A549 (cell line): ENCODE measurements at places on chromosomes 7 and 10.

DNA sequence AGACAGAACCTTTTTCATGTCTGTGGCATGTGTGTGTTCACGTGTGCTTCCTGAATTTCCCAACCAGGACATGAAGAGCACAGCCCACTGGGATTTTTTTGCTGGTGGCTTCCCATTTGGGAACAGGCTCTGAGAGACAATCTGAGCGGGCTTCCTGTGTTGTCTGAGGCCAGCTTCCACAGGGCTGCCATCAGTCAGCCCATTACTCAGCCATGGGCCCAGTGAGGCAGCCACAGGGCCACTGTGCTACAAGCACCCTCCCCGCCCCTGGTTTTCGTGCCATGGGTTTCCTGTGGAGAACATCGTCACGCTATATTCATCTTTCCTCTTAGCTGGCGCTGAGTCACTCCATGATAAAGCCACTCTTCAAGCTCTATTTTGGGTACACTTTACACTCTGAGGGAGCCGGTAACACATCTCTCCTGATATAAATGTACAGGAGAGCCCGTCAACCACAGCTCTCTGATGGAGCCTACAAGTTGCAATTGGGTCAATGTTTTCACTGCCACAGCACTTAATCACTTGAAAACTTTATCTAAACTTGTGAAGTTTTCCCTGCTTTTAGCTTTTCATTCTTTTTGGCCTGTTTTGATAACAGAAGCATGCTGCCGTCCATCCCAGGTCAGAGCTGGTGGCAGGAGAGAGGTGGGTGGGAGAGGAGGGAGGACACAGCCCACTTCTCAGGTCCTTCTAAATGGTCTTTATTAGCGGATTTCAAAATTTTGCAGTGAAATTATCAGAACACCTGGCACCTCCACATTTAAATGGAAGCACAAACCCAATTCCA, 96.9 kb downstream of the HIPK2 start:
- DNase-seq, result peak; percentile 90

GRCh38 chr7:149330914-149331567, 69.0 kb downstream of the ZNF783 start:
- DNase-seq, result peak; percentile 19

DNA sequence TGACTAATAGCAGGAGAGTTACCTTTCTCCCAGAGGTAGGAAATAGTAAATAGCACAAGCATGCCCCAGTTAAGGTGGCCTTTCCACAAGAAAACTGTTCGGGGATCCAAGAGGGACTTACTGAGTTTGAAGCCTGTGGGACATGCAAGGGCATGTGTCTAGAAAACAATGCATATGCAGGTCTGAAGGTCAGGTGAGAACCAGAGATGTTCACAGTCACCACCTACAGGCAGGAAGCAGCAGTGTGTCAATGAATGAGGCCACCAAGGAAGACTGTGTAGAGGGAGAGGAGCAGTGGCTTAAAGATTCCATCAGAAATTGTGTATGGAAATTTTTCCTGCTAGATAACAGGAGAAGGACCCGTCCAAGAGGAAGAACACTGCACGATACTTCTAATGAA, 66.0 kb downstream of the CALD1 start:
- peak; percentile 52 for DNase-seq

- no peak for DNase-seq
Observed at GRCh38 chr10:17085011-17085725, 44.4 kb downstream of the CUBN start.

- DNase-seq, result no peak
Observed at GRCh38 chr10:22713853-22714478, 412 bp downstream of the PIP4K2A start.

GRCh38 chr10:93813507-93814465, 56.0 kb downstream of the LGI1 start:
- DNase-seq, result peak; percentile 75

- DNase-seq, result no peak
Observed at GRCh38 chr7:115410972-115411686, 489.2 kb downstream of the MDFIC start.

- no peak for DNase-seq
Observed at GRCh38 chr7:132576721-132577085, 433 bp upstream of the PLXNA4 start.

GRCh38 chr10:100347568-100348195, 649 bp downstream of the SCD start:
- DNase-seq, result no peak
